ENCODE measurements at places on chromosomes 16 and 17. TPM values are rescaled to one million over a fixed set of nuclear protein-coding genes. Genes with fewer than 3 reads are reported as not detected.

The GCGR gene
- not detected for total RNA-seq

DNA sequence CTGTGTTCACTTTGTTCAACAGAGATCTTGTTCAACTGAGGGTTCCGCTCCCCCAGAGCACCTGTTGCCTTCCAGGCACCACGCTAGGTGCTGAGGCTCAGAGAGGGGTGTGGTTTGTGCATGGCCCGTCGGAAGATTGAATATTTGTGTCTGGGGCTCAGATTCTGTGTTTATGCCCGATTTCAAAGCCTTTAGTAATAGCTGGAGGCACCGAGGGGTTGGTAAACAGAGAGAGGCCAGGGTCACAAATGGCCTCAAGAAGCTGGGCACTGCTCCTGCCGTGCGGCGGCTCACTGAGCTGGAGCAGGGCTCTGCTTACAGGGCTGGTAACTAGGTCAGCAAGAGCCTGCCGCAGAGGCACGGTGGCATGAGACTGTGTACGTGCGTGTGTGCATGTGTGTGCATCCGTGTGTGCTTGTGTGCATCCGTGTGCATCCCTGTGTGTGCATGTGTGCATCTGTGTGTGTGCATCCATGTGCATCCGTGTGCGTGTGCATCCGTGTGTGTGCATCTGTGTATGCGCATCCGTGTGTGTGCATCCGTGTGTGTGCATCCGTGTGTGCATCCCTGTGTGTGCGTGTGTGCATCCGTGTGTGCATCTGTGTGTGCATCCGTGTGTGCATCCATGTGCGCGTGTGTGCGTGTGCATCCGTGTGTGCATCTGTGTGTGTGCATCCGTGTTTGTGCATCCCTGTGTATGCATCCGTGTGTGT, 5.4 kb downstream of the ITGAE start:
- H3K27me3 ChIP-seq = peaks cover 6% of the 10 kb centered on the region
- peak; percentile 46 for DNase-seq
- H3K4me3 ChIP-seq = peak overlapping the region; percentile 34
- H3K4me1 ChIP-seq = peaks cover 82% of the 10 kb centered on the region

DNA sequence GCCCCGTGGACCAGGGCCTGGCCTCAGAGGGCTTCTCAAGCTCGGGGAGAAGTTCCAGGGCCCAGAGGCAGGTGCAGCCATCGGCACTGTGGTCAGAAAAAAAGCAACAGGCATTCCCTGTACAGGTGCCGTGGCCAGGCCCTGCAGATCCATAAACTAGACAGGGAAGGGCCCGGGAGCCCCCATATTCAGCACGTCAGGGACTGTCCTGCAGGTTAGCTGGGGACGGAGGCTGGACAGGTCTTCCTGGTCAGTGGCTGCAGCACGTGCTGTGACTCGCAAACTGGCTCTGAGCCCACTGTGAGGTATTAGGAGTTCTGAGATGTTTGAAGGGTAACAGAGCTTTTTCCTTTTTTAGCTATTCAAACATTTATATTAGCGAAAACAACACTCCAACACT, 15.0 kb upstream of the C16orf95 start:
- H3K27ac ChIP-seq = no peak overlapping the region
- no peak overlapping the region for H3K4me3 ChIP-seq
- peaks cover 19% of the 10 kb centered on the region for H3K36me3 ChIP-seq
- H3K27me3 ChIP-seq = no peaks in the 10 kb centered on the region
- DNase-seq = no peak

The TNK1 gene
- 2.6 TPM for total RNA-seq

GRCh38 chr17:2106308-2106955, 51.5 kb downstream of the HIC1 start:
- no peak for DNase-seq
- H3K27me3 ChIP-seq = no peaks in the 10 kb centered on the region
- H3K4me1 ChIP-seq = peaks cover 42% of the 10 kb centered on the region
- H3K27ac ChIP-seq = no peak overlapping the region

The CCDC78 gene
- 3.9 TPM for total RNA-seq

- peaks cover 21% of the 10 kb centered on the region for H3K27me3 ChIP-seq
- no peak overlapping the region for H3K27ac ChIP-seq
- no peak for DNase-seq
- no peaks in the 10 kb centered on the region for H3K36me3 ChIP-seq
- no peak overlapping the region for H3K4me3 ChIP-seq
- H3K4me1 ChIP-seq = no peaks in the 10 kb centered on the region
Observed at GRCh38 chr17:56581635-56582627, 11.6 kb upstream of the NOG start.

- no peaks in the 10 kb centered on the region for H3K36me3 ChIP-seq
- peaks cover 11% of the 10 kb centered on the region for H3K27me3 ChIP-seq
- no peak overlapping the region for H3K4me3 ChIP-seq
Observed at GRCh38 chr17:18381158-18381952, 3.8 kb downstream of the EVPLL start.

The KRTAP4-1 gene
- not detected for total RNA-seq

- peaks cover 32% of the 10 kb centered on the region for H3K4me1 ChIP-seq
- H3K27ac ChIP-seq = no peak overlapping the region
- peaks cover 3% of the 10 kb centered on the region for H3K36me3 ChIP-seq
- no peak for DNase-seq
- no peak overlapping the region for H3K4me3 ChIP-seq
Observed at GRCh38 chr16:24071666-24072360, 184.3 kb upstream of the CACNG3 start.

The P2RX1 gene
- total RNA-seq = 1.1 TPM

- H3K27me3 ChIP-seq = no peaks in the 10 kb centered on the region
- H3K27ac ChIP-seq = peak overlapping the region; percentile 91
Observed at GRCh38 chr17:17837380-17837821, 615 bp upstream of the SREBF1 start.

The FSCN2 gene
- 0.74 TPM for total RNA-seq

Data from activated CD8-positive, alpha-beta T cell treated with anti-CD3 and anti-CD28 coated beads, Interleukin-2, amount 10 ng/mL, durations not matched to agents 7 days and 5 days (primary cell).